Lower lobe of right lung (tissue), 2 donors: ENCODE measurements at places on chromosomes 6 and 20.

GRCh38 chr6:150465610-150466009 is 96.8 kb downstream of the IYD start:
- no peak for DNase-seq

DNA sequence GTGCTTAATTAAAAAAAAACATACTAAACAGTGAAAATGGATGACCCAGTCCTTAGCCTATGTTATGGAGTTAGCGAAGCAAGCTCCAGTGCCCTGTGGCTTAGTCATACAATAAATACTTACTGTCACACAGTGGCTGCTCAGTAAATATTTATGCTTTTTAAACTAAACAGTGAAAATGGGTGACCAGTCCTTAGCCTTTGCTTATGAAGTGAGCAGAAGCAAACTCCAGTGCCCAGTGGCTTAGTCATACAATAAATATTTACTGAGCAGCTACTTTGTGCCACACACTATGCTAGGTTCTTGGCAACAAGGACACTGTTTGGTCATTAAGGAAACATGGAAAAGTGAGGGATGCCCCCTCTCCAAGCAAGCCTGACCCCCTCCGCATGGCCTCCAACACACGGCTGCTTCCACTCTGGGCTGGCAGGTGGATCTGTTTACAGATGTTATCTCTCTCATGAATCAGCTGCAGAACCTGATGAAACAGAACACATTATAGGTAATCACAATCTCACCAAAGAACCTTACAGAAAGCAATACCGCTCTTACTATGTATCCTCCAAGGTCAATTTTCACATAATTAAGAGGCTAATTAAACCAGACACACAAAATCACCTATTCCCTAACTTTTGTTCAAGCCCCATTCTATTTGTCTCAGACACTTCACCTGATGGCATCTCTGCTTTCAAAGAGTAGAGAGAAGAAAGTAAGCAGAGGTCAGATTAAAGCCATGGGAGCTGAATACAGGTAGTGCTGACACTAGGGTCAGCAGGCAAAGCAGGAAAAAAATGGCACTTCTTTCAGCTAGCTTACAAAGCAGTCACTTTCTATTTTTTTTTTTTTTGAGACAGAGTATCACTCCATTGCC is 27.3 kb downstream of the CDK5RAP1 start:
- no peak for DNase-seq

GRCh38 chr6:155117785-155118184 is 122.7 kb downstream of the TIAM2 start:
- DNase-seq: no peak

DNA sequence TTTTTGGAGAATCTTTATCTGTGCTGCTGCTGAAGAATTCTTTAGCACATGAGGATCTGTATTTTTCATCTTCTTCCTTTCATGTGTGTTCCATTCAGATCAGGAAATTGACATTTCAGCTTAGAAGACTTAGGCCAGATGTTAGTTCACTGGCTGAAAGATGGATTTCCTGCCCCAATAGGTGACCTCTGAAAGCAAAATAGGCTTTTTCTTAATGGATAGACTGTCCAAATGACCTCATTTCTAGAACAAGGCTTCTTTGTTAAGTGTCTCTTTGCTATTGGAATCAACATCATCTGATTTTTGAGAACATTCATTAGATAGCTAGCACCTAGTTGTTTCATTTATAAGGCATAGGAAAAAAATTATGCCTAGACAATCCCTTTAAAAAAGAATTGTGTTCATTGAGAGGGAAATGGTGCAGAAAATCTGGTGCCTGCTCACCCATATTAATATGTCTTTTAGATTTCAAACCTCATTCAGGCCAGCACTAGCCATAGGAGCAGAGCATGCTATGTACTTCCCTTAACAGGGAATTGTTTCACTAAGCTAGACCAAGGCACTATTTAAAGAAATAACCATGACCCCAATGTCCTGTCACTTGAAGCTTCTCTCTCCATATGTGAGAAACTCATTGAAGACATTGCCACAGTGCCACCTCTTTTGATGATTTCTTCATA is 13.6 kb upstream of the SASH1 start:
- no peak for DNase-seq

- no peak for DNase-seq
Measured at GRCh38 chr6:55773620-55774216, 101.7 kb downstream of the BMP5 start.

DNA sequence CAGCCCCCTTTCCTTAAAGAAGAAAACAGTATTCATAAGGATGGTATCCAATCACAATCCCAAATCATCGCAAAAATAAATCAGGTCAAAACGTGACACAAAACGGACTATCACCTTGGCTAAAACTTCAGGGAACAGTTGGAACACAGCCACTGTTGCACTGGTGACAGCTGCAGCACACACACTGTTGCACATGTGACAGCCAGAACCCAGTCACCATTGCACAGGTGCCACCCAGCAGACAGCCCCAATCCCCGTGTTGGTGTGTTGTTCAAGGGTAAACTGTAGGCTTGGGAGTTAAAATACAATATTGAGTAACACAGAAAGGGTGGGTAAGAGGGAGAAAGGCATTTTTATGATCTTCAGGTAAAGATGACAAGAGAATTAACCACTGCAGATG is 15.8 kb downstream of the PSMB1 start:
- no peak for DNase-seq
